Temporal lobe (tissue), 4 donors: ENCODE measurements at places on chromosomes 5 and 9. TPM values are rescaled to one million over a fixed set of nuclear protein-coding genes. Genes with fewer than 3 reads are reported as not detected.

The ABO gene
- total RNA-seq: not detected

The IFNA13 gene
- not detected for total RNA-seq

The PKD2L2 gene
- total RNA-seq: under 0.01 TPM

The AQP3 gene
- under 0.01 TPM for total RNA-seq

The CHSY3 gene
- total RNA-seq: 14.8 TPM

The SLC1A1 gene
- 48.9 TPM for total RNA-seq

The SH3PXD2B gene
- total RNA-seq: 13.8 TPM

The TLX3 gene
- not detected for total RNA-seq

The SLC1A3 gene
- total RNA-seq: 188 TPM

The TICAM2 gene
- total RNA-seq: 0.49 TPM

The FSD1L gene
- 112 TPM for total RNA-seq

The ERMP1 gene
- total RNA-seq: 11.8 TPM
